Activated CD4-positive, alpha-beta T cell treated with anti-CD3 and anti-CD28 coated beads for 1 hour (primary cell): ENCODE measurements at places on chromosomes 7 and 10.

DNA sequence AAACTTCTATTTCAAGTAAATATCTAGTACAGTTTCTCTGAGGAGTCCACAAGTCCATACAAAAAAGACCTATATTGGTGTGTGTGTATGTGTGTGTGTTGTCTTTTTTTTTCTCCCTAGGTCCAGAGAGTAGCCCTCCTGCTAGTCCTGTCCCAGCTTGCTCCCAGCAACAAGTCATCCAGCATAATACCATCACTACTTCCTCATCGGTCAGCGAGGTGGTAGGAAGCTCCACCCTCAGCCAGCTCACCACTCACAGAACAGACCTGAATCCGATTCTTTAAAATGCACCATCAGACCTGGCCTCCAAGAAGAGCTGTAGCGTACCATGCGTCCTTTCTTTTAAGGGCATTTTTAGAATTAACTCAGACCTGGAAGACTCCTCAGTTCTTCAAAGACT lies 139.1 kb downstream of the TRIL start:
- DNase-seq: no peak

GRCh38 chr10:131534836-131535235 lies 223.3 kb upstream of the TCERG1L start:
- DNase-seq: no peak

DNA sequence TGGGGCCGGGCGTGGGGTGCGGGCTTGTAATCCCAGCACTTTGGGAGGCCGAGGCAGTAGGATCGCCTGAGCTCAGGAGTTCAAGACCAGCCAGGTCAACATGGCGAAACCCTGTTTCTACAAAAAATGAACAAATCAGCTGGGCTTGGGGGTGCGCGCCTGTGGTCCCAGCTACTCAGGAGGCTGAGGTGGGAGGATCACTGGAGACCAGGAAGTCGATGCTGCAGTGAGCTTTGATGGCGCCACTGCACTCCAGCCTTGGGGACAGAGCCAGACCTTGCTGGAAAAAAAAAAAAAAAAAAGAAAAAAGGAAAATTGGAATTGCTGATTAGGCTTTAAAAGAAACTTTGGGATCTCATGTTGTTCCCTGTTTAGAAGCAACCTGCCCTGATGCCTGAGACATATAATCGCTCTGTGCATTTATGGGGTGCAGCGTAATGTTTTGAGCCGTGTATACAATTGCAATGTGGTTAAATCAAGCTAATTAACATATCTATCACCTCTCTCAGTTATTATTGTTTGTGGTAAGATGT lies 851 bp downstream of the AKR1E2 start:
- no peak for DNase-seq

GRCh38 chr10:84008878-84009277 lies 130.4 kb upstream of the GHITM start:
- DNase-seq: no peak

GRCh38 chr7:157054927-157055326 lies 44.5 kb upstream of the MNX1 start:
- DNase-seq: no peak

DNA sequence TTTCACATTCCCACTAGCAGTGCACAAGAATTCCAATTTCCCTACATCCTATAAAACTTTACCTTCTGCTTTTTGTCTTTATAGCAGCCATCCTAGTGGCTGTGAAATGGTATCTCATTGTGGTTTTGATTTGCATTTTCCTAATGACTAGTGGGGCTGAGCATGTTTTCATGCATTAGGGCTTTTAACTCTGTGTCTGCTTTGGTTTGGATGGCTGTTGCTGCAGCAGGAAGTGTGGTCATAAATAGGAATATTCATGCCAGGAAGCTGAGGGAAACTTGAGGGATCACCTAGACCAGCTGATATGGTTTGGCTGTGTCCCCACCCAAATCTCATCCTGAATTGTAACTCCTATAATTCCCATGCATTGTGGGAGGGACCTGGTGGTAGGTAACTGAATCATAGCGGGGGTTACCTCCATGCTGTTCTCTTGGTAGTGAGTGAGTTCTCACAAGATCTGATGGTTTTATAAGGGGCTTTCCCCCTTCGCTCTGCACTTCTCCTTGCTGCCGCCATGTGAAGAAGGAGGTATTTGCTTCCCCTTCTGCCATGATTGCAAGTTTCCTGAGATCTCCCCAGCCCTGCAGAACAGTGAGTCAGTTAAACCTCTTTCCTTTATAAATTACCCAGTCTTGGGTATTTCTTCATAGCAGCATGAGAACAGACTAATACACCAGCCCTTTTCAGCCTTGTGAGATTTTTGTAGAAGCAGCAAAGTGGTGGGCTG lies 181.8 kb upstream of the PITRM1 start:
- DNase-seq: no peak

- no peak for DNase-seq
Measured at GRCh38 chr7:152122540-152122939, 97.1 kb downstream of the GALNT11 start.
